ENCODE measurements at places on chromosomes 11 and 22.
A peak's percentile ranks its signal among the peaks of the same experiment; 100 is the strongest.

DNA sequence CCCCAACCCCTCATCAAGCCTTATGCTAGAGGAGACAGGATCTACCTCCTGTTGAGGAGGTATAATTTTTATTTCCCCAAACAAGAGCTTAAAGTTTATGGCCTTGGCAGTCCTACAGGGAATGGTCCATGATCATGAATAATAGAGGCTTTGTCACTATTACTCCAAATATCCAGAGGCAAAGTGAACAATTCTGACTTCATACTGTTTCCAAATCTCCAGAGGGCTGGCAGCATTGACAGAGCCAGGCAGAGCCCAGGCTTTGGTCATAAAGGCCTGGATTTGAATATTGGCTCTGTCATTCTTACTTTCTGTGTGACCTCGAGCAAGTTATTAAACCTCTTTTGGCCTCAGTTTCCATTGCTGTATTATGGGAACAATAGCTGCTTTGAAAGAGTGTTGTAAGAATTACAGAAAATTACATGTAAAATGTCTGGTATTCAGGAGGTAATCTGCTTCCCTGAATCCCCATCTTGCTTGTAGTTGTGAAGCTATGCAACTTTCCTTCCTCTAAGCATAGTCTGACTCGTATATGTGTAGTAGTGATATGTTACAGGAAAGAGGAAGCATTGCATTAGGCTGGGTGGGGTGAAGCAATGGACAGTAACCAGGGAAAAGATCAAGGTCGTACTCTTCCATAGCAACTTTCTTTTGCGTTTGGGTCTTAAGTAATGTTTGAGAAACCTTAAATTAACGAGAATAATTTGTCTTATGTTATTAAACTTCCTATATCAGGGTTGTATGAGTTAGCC is 88.8 kb downstream of the CD44 start:
- DNase-seq = no peak

- DNase-seq = no peak
Measured at GRCh38 chr22:50545522-50546325, at the start of gene KLHDC7B. Gene KLHDC7B (plus strand): TSS chr22:50545899. CDS start chr22:50546244, 345 bp downstream.

DNA sequence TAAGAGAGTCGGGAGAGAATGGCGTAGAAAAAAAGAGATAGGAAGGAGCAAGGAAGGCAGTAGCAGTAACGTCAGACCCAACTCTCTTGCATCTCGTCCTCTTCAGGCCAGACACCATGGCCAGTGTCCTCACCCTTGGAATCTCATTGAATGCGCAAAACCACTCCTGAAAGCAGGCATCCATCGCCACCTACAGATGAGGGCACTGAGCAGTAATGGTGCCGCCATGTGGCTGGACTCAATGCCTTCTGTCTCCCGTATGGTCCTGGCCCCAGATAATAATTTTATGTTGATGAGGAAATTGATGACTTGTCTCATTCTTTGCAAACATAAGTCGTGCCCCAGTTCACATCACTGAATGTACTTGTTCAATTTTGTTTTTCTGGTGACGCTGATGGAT is 17.8 kb upstream of the ALX4 start:
- DNase-seq = no peak

- no peak for DNase-seq
Measured at GRCh38 chr11:72770799-72771198, 18.6 kb upstream of the ARAP1 start.

- DNase-seq = no peak
Measured at GRCh38 chr22:41260871-41261270, 20.1 kb upstream of the CHADL start.

DNA sequence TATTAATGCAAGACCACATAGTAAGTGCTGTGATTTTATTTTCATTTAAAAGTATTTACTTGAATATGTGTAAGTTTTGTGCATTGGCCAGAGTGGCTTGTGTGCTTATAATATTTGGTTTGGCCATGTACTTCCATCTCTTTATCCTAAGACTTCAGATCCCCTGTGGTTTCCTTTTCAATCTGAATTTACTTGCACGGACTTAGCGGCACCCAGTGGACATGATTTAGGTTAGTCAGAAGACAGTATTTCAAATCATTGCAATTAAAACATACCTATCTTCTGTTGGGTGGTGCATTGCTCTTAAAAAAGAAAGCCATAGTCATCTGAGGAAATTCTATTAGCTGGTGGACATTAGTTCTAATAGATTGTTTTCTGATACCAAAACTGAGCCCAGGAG is 30.7 kb downstream of the PIWIL4 start:
- no peak for DNase-seq

DNA sequence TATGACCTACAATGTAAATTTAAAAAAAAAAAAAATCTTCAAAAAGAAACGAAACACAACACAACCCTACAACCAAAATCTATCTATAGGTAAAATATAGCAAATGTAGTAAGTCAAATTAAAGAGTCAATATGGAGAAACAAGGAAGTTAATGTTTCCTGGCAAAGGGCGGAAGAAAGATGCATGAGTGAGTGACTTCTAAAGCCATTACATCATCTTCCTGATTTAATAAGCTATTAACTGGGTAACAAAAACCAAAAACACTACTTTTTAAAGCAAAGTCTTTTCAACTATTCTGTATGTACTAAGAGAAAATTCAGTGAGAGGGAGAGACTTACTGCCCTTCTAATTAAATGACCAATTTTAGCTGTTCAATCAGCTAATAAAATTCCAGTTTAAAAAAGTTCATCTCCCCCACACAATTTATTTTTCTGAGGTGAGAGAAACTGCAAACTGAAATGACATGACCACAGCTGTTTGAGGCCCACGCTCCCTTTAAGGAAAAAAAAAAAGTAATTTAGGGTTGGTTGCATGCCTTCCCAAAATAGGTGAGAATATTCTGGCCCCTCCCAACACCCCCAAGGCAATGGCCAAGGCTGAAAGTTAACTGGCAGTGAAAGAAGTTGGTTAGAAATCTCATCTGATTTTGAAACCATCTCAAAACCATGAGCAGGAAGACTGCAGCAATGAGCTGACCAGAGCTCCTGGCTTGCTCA is 5.9 kb downstream of the SF1 start:
- DNase-seq = no peak

GRCh38 chr11:62233730-62234129 is 8.3 kb upstream of the SCGB1D2 start:
- no peak for DNase-seq

DNA sequence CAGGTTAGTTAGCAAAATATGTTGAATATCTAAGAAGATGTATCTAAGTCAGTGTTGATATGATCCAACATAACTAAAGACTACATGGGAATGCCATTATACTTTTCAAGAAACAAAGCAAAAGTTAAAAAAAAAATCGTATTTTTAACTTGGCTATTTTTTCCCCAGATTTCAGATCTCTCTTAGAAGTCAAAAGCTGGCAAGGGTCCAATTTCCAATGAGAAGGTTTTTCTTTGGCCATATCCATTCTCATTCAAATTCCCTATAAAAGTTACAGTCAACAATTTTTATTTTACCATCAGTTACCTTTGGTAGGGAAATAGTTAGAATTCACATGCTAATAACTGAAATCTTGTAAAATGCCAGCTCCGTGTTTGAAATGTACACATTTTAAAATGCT is 70.5 kb upstream of the FAT3 start:
- no peak for DNase-seq

GRCh38 chr11:112877581-112877980 is 83.6 kb upstream of the NCAM1 start:
- DNase-seq = no peak

DNA sequence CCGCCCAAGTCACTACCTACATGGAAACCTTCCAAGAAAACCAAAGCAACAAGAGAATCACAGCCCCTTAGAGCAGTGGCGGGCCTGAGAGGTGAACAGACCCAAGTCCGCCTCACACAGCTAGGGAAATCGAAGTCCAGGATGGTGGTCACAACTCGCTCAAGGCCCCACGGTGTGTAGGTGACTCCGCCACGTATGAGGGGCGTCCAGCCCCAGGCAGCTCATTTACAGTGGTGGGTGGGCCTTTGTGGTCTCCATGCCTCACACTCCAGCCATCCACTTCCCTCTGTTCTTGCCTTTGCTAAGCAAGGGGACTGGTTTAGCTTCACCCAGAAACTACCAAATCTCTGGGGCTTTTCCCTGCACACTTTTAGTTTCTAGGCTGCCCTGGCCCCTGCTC is 9.7 kb upstream of the TCF20 start:
- no peak for DNase-seq

DNA sequence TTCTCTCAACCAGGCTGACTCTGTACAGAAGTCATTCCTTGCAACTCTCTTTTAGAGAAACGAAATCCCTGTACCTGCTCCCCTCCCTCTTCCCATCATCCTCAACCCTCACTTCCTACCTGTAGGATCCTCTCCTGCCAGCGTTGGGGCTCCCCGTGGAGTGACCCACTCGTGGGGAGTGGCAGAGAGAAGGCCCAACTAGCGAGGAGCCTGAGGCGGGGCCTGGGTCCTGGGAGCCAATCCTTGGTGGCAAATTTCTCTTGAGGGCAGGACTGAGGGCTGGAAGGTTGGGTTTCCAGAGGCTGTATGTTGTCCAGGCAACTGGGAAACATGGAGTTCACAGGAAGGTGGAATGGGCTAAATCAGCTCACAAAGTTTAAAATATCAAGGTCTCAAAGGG is 10.4 kb downstream of the NHERF4 start:
- no peak for DNase-seq

DNA sequence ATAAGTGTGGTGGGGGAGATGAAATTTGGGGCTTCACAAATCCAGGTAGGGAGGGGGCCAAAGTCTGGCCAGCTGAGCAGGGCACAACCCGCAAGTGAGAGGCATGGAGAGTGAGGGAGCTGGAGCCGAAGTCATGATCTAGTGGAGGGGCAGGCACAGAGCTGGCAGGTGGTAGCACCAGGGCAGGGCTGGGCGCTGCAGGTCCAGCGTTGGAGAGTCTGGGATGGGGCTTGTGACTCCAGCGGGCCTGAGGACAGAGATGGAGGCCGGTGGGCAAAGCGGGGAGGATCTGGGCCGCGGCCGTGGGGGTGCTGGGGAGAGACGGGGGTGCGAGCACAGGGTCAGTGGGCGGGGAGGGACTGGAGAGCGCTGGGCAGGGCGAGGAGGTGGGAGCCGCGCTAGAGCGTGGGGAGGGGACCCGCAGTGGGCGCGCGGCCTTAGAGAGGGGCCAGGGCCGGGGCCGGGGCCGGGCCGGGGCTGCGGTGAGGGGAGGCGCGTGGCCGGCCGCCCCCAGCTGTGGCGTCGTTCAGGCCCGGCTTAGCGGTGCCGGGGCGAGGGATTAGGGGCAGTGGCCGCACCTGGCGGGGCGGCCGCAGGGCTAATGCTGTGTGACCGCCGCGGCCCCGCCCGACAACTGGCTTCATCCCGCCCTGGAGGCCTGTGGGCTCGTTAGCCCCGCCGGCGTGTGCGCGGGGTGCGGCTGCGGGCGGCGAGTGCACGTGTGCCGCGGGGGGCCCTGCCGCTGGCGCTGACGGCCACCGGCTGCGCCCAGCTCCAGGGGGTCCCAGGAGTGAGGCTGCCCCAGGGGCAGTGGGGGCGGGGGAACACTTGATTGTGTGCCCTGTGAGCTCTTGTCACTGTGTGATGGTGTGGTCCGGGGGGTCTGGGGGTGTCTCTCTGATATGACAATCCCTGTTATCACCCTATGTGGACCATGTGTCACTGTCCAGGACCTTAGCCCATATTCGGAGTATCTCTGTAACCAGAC is 23.6 kb upstream of the MYOD1 start:
- no peak for DNase-seq

GRCh38 chr11:96332126-96332771 is 10.7 kb downstream of the MAML2 start:
- no peak for DNase-seq

- DNase-seq = no peak
Measured at GRCh38 chr11:107676336-107677057, 35.4 kb downstream of the SLN start.

DNA sequence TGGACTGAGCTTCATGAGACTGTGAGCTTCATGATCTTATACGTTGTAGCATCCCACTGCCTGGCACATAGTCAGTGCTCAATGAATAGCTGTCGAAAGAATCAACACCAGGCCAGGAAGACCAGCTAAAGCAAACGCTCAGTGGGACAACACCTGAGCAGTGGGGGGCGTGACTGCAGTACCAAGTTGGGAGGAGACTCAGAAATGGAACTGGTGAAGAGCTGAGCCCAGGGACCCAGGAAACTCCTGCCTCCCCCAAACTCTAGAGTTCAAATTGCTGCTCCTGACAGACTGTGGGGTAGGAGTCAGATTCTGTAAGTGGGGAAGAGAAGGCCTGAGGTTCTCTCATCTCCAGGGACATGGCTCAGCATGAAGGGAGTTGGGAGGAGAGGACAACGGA is 59.3 kb downstream of the MORC2 start:
- DNase-seq = no peak

- no peak for DNase-seq
Measured at GRCh38 chr11:63763496-63764339, 4.9 kb downstream of the ZFTA start.

- DNase-seq = peak; percentile 57
Measured at GRCh38 chr11:44574610-44575287, 9.3 kb downstream of the CD82 start.

DNA sequence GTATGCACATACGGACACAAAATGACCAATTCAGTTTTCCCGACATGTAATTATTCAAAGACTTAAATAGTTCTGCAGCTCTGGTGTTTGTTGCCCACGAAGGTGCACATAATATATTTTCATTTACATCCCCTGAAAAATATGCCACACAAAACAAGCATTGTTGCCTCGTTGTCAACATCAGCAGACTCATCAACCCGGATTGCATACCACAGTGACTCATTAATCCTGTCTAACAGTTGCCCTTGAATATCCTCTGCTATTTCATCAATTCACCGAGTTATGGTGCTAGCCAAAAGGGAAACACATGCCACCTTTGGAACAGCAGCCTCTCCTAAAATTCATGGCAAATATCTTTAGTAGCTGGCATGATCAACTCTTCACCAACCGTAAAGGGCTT is 582.2 kb downstream of the LRRC4C start:
- DNase-seq = no peak

- DNase-seq = no peak
Measured at GRCh38 chr11:33476945-33477606, 219.9 kb downstream of the HIPK3 start.

GRCh38 chr22:31083923-31084810 is 3.0 kb downstream of the SMTN start:
- no peak for DNase-seq

GRCh38 chr22:25758316-25758715 is 16.3 kb downstream of the MYO18B start:
- no peak for DNase-seq

Data from CD4-positive, alpha-beta T cell treated with Interleukin-6 at 100 ng/mL for 8 hours (primary cell).